Airway epithelial cell (primary cell): ENCODE measurements at places on chromosomes 4 and X. TPM values are rescaled to one million over a fixed set of nuclear protein-coding genes. Genes with fewer than 3 reads are reported as not detected.

Gene SCD5
- total RNA-seq, result 26.2 and 29.3 TPM in 2 replicates

Gene GPR173
- total RNA-seq, result 0.28 TPM in 2 replicates

Gene DUSP21
- total RNA-seq, result not detected in 2 replicates

Gene SPOCK3
- 0.56 and 3.5 TPM in 2 replicates for total RNA-seq

Gene C4orf51
- total RNA-seq, result not detected in 2 replicates

Gene PPARGC1A
- total RNA-seq, result 0.42 and 1.1 TPM in 2 replicates

Gene TSPAN6
- total RNA-seq, result 20.6 and 25.4 TPM in 2 replicates

Gene CYBB
- total RNA-seq, result not detected in 2 replicates

Gene RHOXF1
- not detected in 2 replicates for total RNA-seq

Gene GYG2
- 0.05 and 0.07 TPM in 2 replicates for total RNA-seq

Gene IKBKG
- 8.9 and 9.7 TPM in 2 replicates for total RNA-seq

Gene F8A2
- total RNA-seq, result not detected in 2 replicates
